HCEC 1CT (cell line): ENCODE measurements at places on chromosomes 16 and 17.

DNA sequence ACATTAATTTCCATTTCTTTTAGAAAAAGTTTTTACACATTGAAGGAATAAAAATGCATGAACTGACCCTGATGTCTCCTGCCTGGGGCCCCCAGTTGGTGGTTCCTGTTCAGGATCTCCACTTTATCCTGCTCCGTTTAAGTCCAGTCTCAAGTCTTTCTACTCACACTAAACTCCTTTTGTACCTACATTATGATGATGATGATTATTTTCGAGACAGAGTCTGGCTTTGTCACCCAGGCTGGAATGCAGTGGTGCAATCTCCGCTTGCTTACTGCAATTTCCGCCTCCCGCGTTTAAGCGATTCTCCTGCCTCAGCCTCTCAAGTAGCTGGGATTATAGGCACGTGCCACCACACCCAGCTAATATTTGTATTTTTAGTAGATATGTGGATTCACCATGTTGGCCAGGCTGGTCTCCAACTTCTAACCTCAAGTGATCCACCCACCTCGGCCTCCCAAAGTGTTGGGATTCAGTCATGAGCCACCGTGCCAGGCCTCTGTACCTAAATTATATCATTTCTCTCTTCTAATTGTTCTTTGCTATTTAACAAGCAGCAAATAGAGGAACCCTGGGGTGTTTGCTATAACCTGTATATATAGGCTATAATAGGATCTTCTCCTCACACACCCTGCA, 2.2 kb upstream of the FOXK2 start:
- no peak for DNase-seq

DNA sequence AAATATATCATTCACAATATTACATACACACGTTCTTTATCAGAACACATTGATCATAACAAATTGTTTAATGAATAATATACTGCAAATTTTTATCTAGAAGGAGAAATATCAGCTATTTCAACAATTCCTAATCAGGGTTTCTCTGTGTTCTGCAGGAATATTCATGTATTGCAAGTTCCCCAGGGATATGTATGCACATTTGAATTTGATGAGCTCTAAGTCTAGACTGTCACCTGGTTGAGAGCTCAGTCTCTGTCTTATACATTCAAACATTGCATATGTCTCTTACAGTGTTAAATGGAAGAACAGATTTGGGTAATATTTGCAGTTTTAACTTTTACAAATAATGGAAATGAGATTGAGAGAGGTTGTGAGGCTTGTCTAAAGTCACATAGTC, 829.7 kb downstream of the CDH11 start:
- DNase-seq = no peak

- DNase-seq = no peak
These were observed 12.2 kb downstream of the C16orf95 start for GRCh38 chr16:87304951-87305350.

- DNase-seq = no peak
These were observed at the start of gene CD300H for GRCh38 chr17:74567397-74567796. CD300H (minus strand) TSS chr17:74567509.

DNA sequence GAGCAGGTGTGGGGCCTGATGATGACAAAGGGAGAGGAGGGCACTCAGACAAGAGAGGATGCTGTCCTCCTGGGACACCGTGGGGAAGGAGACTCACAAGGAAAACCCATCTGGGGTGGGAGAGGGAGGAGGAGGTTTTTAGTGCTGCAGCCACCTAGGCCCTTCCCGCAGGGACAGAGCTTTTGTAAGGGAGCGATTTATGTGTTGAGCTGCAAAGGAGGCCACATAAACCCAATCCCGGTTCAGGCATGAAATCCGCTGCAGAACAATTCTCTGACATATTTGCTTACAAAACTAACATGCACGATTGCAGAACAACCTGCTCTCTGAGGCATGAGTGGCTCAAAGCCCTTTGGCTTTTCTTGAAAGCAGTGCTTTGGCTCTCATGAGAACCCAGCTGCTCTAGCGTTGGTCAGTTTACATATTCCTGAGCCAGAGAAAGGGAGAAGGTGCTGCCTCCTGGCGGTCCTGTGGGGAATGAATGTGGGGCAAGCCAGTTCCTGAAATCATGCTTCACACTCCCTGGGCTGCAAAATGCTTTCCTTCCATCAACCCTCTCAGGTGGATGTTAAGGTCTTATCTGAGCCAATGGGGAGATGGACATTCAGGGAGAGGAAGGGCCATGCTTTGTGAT, 122.4 kb upstream of the NLRP1 start:
- peak; percentile 67 for DNase-seq

DNA sequence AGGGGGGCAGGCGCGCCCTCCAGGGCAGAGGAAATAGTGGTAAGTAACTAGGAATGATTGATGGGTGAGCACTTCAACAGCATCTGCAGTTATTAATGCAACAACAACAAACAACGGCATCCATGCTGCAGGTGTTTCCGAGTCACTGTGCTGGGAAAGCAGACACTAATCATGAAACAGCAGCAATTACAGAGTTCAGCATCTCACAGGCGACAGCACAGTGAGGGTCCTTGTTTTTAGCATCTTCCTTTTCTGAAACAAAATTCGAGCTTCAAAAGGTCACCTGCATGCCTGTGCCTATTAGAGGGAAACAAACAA, 191.9 kb downstream of the SLC39A11 start:
- no peak for DNase-seq
